ENCODE measurements at places on chromosomes 2 and 18.
A peak's percentile ranks its signal among the peaks of the same experiment; 100 is the strongest.

DNA sequence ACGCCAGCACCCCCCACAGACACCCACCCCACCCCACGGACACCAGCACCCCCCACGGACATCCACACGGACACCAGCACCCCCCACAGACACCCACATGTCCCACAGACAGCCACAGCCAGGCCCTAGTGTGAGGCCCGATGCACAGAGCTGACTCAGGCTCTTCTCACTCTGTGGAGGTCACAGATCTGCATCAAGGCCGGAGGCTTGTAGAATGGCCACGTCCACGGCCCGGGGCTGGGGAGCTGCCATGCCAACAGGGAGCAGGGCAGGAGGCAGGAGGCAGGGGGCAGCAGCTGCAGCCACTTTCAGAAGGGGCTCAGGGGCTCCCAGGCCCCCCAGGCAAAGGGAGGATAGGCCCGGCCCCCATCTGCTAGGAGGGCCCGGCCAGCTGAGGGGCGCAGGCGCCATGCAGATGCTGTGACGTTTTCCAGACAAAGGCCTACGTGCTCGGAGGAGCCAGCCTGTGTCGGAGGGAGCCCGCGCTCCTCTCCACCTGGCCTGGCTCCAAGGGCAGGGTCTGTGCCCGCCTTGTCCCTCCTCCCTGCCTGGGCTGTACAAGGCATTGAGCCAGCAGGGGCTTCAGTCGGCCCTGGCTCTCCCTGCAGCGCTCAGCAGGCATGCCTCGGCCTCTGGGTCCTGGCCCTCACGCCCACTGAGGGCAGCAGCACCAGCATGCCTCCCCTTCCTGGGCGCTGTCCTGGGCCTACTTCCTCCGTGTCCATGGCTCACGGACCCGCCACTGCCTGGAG is 249.0 kb downstream of the TWIST2 start:
- no peak for DNase-seq

- DNase-seq = no peak
Observed at GRCh38 chr2:8189316-8189715, 492.5 kb upstream of the ID2 start.

- DNase-seq = no peak
Observed at GRCh38 chr18:79283929-79284328, 111.8 kb upstream of the NFATC1 start.

DNA sequence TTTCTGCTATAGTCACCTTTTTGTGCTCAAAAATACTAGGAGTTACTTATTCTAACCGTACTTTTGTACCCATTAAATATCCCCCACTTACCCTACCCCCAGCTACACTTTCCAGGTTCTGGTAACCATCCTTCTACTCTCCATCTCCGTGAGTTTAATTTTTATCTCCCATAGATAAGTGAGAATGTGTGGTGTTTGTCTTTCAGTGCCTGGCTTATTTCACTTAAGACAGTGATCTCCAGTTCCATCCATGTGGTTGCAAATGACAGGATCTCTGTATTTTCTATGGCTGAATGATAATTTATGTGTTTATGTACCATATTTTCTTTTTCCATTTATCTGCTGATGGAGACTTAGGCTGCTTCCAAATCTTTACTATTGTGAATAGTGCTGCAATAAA is 323.3 kb downstream of the ZNF804A start:
- no peak for DNase-seq

DNA sequence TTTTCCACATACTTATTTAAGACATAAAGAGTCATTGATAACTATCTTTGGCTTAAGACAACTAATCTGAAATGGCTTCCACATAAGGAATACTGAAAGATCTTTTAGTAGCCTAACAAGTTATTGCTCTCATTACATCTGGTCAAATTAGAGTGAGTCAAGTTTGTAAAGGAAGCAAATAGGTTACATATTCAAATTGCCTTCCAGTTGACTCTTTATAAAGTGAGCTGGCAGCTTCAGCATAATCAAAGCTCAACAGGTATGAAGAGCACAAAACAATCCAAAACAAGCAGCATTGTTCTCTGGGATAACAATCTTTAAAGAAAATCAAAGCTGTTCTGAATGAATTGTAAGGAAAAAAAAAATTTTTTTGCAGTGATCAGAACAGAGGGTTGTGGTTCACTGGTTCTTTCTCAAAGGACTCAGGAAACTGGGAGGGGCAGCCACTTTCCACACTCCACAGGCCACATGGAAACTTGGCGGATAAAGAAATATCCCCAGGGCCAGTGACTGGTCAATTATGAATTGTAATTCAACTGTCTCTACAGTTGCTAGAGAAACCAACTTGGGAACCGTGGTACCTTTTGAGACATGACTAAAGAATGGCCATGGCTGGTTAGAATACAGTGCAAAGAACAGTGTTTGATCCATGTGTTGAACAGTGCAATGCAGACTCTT is 369.3 kb upstream of the KCNH7 start:
- DNase-seq = peak; percentile 13

- no peak for DNase-seq
Observed at GRCh38 chr2:168397629-168398028, 58.4 kb upstream of the CERS6 start.

- no peak for DNase-seq
Observed at GRCh38 chr18:35634323-35634722, 52.8 kb downstream of the GALNT1 start.

- DNase-seq = peak; percentile 72
Observed at GRCh38 chr2:135960656-135961551, 24.5 kb downstream of the DARS1 start.

- no peak for DNase-seq
Observed at GRCh38 chr2:178731300-178731699, 75.9 kb downstream of the TTN start.

- no peak for DNase-seq
Observed at GRCh38 chr2:151869291-151869690, 41.1 kb upstream of the ARL5A start.

DNA sequence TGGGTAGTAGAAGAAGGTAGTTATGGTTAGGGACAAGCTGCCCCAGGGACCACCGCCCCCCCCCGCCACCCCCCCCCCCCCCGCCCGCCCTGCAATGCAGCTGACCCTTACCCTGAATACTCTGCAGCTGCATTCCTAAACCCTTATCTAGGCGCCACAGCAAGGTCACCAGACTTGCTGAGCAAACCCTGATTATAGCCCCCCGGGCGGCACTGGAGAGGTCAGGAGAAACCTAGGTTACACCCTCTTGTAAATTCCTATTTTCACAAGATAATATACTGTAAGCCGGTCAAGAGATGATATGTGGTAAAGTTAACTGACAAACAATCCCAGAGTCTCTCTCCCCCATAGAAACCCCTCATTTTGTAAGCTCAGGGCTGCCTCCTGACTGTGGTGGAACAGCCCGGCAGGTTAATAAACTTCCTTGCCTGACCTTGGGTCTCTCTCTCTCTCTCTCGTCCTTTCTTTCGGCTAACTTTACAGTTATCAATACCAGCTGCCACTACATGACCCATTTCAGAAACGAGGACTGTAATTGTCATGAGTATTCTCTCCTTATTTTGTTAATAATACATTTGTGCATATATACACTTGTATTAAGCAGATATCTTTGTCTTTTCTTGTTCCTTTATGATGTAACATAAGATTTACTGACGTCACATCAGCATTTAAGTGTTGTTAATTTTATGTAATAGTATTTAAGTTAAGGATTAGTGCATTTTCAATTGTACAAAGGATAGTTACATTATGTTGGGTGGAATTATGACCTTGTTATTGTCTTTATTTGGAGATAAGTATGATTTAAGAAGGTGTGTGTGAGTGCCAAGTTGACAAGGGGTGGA is 22.8 kb upstream of the SMAD4 start:
- no peak for DNase-seq

GRCh38 chr2:167331636-167332232 is 443.5 kb downstream of the XIRP2 start:
- DNase-seq = no peak

DNA sequence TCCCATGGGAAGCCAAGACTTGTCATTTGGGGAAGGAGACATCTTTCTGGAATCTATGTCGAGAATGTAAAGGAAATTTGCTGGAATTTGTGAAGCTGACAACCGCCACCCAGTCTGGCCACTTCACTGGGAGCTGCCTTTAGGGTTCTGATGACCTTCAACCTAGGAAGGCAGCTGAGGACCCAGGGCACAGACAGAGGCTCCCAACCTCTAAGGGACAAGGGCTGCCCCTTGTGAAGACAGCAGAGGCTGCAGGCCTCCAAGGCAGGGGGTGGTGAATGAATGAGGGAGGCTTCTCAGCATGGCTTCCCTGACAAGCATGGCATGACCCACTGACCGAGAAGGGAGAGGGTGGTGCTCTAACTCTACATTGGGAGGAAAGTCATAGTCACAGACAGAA is 128.9 kb upstream of the ASB18 start:
- DNase-seq = no peak

- no peak for DNase-seq
Observed at GRCh38 chr2:134228493-134228903, 25.4 kb upstream of the MGAT5 start.

DNA sequence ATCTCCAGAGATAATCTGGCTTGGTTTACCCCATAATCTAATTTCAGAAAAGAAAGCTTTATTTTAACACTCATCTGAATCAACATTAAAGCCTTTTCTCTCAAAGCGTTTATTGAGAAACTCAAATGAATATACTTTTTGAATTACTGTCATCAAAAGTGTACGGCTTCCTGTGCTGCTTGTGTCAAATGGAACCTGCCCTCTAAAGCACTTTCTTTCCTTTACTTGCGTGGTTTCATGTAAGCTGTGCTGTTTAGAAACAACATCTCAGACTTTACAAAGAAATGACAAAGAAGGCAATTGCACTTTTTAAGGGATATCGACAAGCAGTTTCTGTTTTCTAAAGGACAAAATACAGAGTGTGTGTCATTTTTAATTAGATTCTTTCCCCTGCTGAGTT is 35.1 kb downstream of the CYBRD1 start:
- peak; percentile 52 for DNase-seq

- peak; percentile 13 for DNase-seq
Observed at GRCh38 chr2:157339965-157340655, 14.5 kb upstream of the ERMN start.

- DNase-seq = no peak
Observed at GRCh38 chr18:24964216-24964615, 387.8 kb downstream of the ZNF521 start.

GRCh38 chr18:62721839-62722795 is 6.8 kb downstream of the PHLPP1 start:
- DNase-seq = peak; percentile 61

GRCh38 chr18:65215865-65216466 is 534.8 kb upstream of the CDH7 start:
- DNase-seq = no peak

- no peak for DNase-seq
Observed at GRCh38 chr18:39435209-39435608, 1869.6 kb upstream of the CELF4 start.

DNA sequence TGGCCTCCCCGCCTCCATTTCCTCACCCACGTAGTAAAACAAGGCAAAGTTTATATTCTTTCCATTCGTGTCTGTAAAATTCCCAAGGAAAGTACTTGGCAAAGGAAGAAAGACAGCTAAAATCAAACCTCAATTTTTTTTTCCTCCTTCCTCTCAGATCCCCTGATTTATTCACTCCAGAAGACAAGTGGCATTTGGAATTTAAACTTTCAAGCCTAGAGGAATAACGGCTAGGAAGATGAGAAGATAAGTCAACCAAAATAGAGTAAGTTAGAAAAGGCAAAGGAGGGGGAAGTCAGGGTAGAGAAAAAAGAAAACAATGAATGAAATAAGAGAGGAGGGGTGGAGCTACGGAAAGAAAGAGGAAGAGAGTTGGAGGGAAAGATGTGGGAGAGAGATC is 198.9 kb upstream of the PIK3C3 start:
- DNase-seq = no peak

DNA sequence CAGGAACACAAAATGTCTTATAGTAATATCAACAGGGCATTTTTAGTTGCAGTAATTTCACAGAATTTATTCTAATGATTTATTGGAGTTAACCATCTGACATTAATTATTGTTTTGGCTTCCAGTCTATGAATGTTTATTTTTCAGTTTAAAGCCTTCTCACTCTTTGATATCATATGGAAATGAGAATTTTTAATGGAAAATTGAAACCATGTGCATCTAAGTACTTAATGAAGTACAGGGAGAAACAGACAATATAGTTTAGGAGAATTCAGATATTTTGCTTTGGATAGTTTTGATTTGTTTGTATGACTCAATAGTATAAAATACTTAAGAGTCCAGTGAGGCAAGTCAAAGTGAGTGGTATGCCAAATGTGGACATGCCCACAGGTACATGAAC is 126.1 kb downstream of the OLA1 start:
- no peak for DNase-seq

DNA sequence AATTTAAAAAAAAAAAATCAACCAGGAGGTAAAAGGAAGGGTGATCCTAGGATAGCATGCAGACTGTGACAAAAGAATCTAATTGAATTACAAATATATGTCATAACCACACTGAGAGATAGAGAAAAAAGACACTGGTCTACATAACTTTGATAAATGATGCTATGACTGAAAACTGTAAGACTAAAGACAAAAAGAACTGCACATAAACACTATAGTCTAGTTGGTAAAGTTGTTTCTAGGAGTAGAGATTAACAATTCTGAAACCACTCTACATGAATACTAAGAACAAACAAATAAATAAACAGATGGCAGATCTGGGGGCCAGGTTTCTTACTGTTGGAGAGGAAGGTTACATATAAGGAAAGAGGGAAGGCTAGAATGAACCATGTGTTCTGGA is 14.6 kb upstream of the CHAC2 start:
- no peak for DNase-seq

GRCh38 chr2:112257575-112257974 is 2.7 kb upstream of the ZC3H8 start:
- DNase-seq = peak; percentile 23

GRCh38 chr2:109128616-109129355 is at the start of gene SH3RF3:
Gene SH3RF3, plus strand, starts transcription at chr2:109129205.
- peak; percentile 77 for DNase-seq

GRCh38 chr2:26483516-26483915 is 5.6 kb upstream of the OTOF start:
- DNase-seq = no peak

DNA sequence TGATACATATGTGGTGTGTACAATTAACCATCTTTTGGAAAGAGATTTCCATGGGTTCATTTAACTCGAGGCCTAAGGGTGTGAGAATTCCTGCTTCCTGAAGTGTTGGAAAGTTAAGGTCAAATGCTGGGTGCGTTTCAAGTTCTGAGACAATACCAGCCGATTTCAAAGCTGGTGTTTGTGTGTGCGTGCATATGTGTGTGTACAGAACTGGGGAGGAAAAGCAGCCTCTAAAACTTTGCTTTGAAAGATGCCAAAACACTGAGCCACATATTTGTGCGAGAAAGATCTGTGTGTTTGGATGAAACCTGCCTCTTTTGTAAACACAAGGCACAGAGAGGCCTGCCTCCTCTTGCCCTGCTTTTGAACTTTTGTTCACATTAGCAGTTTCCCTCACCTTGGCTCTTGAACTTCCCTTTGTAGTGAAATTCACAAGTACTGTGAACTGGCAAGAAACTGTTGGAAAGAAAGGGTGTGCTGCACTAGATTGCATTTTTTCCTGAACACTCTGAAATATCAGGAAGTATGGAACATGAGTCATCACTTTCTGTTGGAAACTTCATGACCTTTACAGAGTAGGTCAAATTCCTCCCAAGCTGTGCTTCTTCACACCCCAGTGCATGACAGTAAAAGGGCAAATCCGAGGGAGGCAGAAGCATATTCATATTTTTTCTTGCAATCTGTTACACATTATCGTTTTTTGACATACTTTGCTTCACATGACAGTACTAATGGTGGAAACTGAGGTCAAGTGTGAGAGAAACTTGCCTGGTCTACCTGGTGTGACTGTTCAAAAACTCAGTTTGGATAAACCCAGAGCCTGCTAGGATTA is 20.0 kb upstream of the CAVIN2 start:
- DNase-seq = peak; percentile 79
